Lung (tissue), 17 donors: ENCODE measurements at places on chromosomes 1 and 21. TPM values are rescaled to one million over a fixed set of nuclear protein-coding genes. Genes with fewer than 3 reads are reported as not detected.

DNA sequence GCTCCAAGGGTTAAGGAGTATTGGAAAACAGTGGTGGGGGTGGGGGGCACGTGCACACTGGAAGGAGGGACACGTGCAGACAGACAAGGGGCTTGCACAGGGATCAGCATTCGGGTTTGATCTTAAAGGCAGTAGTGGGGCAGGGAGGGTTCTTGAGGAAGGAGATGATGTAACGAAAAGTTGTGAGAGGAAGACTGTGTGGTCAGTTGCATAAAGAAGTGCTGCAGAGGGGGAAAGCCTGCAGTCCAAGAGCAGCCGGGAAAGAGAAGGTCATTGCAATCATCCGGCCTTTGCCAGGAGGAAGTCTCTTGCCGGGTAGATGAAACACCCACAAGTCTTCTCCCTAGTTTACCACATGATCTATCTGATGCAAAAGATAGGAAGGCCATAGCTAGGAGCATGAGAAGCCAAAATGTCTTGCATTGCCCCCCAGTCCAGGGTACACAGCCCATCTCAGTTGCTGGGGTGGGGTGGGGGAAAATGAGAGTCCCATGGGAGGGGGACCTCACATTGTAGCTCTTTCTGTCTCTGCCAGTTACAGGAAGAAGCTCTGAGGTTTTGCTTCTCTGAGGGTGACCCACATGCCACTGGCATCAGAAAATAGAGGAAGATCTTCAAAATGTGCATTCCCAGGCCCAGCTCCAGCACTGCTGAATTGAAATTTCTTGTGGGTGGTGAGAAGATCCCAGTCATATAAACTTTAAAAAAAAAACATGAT lies 202.5 kb upstream of the RAB4A start:
- peak; percentile 68 for DNase-seq

- DNase-seq, result peak; percentile 89
Measured at GRCh38 chr21:44817506-44817880, 369 bp downstream of the SUMO3 start.

- DNase-seq, result peak; percentile 69
Measured at GRCh38 chr1:225866061-225866837, 15.9 kb downstream of the TMEM63A start.

Gene PLXNA2
- 37.7 TPM for total RNA-seq

Gene CCDC190
- total RNA-seq, result 4.7 TPM

Gene HJV
- total RNA-seq, result not detected

DNA sequence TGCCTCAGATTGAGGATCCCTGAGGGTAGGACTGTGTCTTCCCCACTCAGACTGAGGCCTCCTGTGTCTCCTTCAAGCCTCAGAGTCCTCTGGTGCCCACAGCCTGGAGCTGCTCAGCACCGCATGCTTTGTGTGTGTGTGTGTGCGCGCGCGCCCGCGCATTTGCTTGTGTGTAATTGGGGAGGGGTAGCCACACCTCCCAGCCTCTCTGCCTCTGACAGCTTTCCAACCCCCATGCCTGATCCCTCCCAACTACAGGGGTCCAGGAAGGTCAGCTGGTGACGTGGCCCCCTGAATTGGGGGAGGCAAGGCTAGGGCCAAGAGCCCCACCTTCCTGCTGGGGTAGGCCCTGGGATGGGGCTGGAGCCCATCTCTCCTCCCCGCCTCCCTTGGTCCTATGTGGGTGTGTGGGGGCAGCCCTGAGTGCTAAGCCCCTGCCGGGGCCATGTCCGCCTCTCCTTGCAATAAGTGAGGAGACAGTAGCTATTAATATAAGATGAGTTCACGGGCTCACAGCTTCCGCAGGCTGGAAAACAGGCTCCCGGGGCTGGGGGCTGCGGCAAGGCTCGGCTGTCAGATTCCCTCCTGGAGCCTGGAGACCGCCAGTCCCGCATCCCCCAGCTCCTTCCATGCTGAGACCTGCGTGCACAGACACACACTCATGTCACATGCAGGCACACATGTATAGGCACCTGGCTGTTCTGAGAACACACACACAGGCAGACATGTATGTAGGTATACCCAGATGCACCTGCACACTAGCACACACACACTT lies 7.0 kb downstream of the GPR3 start:
- DNase-seq, result peak; percentile 64

DNA sequence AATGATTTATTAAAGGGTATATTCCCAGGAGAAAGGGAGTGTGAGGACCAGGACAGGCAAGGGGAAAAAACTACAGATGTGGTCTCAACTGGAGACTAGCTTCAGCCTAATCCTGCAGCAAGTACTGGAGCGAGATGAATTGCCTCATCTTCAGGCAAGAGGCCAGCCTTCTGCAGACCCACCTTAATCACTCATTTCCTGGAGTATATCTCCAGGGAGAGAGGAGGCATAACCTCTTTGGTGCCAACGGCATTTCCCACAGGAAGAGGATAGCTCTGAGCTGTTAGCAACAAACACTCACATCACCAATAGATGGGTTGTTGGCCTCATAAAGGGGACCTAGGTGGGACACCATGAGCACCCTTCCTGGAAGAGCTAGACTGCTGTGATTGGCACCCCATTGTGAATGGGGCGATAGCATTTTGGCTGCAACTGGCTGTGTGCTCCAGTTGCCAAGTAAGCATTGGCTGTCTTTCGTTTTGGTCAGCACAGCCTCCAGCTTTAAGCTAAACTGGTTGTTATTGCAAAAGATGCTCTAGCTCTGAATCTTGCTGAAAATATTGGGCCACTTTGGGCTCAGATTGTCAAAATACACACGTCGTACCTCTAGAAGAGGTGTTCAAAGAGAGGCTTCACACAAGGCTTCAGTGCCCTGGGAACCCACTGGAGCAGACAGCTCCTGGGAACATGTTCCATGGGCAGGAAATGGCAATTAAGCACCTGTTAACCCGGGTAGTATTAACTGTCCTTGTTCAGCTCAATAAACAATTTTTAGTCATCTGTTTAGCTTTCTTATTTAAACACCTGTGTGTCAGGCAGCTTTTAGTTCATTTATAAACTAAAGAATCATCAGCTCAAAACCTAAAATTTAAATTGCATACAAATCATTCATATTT lies 314.8 kb upstream of the C1orf87 start:
- no peak for DNase-seq

GRCh38 chr21:37276377-37276776 lies 9.2 kb upstream of the VPS26C start:
- no peak for DNase-seq

GRCh38 chr1:58874342-58874741 lies 90.5 kb upstream of the JUN start:
- DNase-seq, result no peak

Gene MYBPH
- total RNA-seq, result not detected

DNA sequence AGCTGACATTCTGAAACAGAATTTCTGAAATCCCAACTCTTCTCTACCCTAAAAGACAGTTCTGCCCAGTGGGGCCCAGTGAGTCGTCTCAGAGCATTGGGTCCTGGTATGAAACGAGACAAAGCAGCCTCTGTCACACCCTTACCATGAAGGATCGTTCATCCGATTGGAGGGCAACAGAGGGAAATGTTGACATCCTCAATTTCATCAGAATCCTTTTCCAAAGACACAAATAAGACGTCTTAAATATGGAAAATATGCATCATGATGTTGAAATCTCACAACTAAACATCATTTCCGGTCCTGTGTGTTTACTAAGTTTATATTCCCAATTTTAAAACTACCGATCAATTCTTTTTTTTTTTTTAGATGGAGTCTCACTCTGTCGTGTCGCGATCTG lies 112.1 kb upstream of the SLC45A1 start:
- no peak for DNase-seq

GRCh38 chr1:66642992-66643391 lies 109.0 kb downstream of the SGIP1 start:
- DNase-seq, result no peak

Gene ELOVL1
- total RNA-seq, result 41.2 TPM
